ENCODE measurements at places on chromosomes 5 and 9.

DNA sequence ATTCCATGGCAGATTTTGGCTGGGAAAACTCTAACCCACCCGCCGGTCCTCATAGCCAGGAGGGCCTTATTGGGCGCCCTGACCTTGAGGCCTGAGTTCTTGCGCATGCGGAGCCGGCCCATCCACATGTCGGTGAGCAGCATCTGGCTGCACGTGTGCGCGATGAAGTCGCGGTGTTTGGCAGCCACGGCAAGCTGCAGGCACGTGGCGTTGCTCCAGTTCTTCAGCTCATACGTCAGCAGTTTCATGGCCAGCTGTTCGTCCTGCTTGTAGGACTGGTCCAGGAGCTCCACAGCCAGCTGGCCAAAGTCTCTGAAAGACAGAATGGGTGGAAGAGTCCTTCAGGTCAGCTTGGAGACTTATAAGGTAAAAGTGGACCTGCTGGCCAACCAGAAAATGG is 204.3 kb upstream of the KLF9 start:
- DNase-seq, result no peak

DNA sequence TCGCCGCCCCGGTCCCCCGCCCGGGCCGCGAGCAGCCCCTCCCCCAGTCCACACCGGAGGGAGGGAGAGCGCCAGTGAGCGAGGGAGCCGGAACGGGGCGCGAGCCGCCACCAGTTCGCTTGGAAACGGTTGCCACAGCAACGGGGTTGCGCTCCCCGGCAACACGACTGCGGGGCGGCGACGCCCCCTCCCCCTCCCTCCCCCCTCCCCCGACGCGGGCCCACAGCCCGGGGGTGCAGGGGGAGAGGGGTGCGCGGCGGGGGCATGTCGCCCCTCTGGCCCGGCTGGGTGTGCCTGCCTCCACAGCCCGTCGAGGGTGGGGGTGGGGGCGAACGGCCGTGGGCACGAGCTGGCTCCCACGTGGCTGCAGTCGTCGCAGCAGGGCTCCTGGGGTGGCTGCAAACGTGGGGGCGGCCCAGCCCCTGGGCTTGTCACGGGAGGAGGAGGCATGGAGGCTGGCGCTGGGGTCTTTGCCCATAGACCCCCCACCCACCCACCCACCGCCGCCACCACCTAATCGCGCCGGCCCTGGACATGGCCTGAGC is 524 bp downstream of the PRR7 start:
- DNase-seq, result peak; percentile 60

DNA sequence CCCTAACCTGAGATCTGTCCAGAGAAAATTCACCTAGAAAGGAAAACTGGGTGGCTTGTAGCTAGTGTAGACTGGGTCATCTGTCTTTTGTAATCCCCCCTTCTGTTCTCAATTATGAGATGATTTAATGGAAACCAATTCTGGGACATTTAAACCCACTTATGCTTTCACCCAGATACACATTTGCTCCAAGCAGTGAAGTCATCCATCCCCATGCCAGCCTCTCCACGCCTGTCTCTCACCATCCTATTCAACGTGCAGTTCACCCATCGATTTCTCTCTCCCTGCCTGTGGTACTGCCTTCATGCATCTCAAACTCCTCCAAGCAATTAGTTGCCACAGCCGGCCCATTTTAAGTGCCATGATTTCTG is 1.8 kb downstream of the PHF19 start:
- DNase-seq, result no peak

GRCh38 chr9:95363051-95363841 is 45.7 kb upstream of the FANCC start:
- DNase-seq, result no peak

- DNase-seq, result no peak
Measured at GRCh38 chr5:2263763-2264162, 381.0 kb upstream of the IRX4 start.

- DNase-seq, result no peak
Measured at GRCh38 chr5:116479776-116480675, 94.6 kb downstream of the SEMA6A start.

DNA sequence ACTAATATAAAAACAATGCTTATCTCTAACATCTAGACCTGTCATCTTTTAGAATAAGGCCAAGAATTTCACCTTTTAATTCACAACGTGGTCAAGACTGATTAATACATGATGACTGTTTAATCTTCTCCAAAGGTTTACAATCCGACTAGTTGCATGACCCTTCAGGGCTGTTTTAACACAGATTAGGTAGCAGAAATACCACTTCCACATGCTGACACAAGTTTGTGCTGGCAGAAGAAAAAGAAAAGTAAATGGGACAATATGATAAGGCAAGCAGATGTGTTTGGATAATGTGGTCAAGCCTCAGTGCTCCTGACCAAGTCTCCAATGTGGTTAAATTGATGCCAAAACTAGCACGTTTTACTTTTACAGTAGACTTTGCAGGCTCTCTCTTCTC is 31.1 kb downstream of the SEMA6A start:
- no peak for DNase-seq

DNA sequence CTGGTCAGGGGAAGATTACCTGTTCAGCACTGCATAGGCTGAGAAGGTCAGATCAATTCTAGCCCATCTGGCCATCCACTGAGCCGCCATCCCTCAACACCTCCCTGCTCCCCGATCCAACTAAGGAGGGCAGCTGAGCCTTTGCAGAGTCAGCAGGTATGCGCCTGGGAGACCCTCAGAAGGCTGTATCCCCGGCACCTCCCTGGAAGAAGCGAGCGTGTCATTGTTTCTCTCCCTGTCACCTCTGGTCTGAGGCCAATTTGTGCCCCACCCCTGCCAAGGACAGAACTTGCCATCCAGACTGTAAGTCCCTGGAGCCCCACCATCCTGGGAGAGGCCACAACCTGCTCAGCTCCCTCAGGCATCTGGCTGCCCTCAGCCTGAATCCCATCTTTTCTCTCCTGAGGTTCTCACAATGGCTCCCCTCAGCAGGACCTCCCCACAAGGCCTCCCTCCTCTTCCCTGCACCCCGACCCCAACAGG is 2.6 kb downstream of the CLTB start:
- DNase-seq, result no peak

DNA sequence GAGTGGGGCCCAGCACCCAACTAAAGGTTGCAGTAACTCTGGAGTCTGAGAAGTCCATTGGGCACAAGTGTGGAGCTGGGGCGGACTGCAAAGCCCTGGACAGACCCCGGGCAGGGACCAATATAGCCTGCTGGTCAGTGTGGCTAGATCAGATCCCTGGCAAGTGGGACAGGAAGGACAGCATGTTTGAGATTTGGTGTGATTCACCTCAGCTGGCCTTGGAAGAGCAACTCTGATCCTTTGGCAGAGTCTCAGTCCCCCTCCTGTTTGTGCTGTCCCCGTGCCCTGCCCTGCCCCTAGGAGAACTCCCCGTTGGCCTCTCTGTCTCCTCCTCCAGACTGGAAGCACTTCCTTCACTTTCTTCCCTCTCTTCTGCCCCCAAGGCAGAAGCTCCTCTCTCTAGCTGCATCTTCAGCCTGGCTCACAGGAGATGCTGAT is 255.3 kb downstream of the FSTL4 start:
- no peak for DNase-seq

GRCh38 chr5:9790276-9790675 is 160.1 kb upstream of the TAS2R1 start:
- no peak for DNase-seq

DNA sequence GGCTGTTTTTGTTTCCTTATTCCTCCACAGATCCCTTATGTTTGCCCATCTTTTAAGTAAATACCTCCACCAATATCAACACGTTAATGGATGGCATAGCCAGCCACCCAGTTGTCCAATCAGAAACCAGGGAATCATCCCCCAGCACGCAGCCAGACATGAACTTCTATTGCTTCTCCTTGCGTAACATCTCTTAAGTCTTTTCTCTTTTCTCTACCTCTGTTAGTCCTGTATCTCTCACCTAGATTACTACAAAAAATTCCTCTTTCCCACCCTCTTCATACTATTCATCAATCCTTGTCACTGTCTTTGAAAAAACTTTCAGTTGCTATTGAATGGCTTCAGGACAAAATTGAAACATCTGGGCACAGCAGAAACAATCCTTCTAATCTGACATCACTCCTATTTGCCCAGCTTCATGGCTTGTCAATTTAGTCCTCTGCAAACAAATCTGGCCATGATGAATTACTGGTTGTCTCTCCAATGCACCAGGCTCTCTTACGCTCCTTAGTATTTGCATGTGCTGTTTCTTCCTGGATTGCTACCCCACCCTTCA is 349.3 kb downstream of the RAB3C start:
- no peak for DNase-seq

GRCh38 chr9:108609227-108609896 is 246.4 kb downstream of the ACTL7B start:
- no peak for DNase-seq

DNA sequence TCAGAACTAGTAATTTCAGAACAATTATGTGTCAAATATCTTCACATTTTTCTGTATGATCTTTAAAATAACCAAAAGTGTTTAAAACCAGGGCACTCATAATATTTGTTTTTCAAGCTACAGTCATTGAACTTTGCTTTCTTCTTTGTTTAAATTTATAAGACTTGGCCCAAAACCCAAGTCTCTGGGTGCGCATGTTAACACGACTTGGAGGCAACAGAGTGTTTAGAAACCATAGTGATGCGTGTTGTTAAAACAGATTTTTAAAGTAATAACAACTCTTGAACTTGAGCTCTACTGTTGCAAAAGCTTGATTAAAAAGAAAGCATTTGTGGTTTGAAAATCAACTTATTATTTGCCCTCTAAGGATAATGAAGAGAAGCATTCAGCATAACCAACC is 26.0 kb upstream of the GRIN3A start:
- no peak for DNase-seq

- no peak for DNase-seq
Measured at GRCh38 chr5:21593261-21593660, 1259.9 kb downstream of the CDH12 start.

DNA sequence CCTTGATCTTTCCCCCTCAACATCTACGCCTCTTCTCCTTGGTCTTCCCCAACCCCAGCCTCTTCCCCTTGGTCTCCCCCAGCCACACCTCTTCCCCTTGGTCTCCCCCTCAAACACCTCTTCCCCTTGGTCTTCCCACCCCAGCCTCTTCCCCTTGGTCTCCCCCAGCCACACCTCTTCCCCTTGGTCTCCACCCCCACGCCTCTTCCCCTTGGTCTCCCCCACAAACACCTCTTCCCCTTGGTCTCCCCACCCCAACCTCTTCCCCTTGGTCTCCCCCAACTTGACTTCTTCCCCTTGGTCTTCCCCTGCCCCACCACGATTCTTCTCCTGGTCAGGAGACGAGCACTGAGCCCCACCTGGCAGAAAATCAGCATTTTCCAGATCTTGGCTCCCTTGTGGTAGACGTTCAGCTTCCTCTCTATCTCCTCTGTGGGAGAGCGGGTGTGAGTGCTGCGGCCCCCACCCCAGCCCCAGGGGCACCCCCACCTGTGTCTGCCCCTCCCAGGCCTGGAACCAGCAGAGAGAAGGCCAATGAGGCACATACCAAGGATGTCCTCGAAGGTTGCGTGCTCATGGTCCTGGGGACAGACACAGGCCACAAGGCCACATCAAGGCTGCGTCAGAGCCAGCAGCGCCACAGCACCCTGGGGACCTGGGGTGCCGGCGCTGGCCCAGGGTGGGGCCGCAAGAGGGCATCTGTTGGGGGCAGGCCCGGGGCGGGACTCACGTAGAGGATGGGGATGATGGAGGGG is 7.0 kb downstream of the NSMF start:
- DNase-seq, result no peak

- DNase-seq, result no peak
Measured at GRCh38 chr5:97167435-97167834, 15.6 kb downstream of the RIOK2 start.

- peak; percentile 67 for DNase-seq
Measured at GRCh38 chr9:34603610-34604231, 8.2 kb downstream of the RPP25L start.

GRCh38 chr9:113125386-113126035 is 25.3 kb upstream of the SLC31A2 start:
- no peak for DNase-seq

DNA sequence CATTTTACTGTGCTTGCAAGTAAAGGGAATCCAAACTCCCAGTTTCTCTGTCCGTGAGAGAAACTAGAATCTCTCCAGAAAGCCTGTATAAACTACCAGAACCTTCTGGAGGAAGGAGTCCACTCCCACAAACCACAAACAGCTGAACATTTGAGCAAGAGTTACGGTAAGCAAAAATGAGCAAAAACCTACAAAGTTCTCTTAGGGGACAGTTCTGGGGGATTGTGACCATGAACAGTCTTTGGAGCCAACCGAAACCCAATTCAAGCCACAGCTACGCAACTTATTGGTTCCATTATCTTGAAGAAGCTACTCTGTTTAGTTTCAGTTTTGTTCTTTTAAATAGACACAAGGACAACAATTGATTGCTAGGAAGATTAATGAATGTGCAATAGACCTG is 330.6 kb downstream of the ASTN2 start:
- no peak for DNase-seq

- DNase-seq, result no peak
Measured at GRCh38 chr9:114035845-114036801, 42.0 kb downstream of the AMBP start.

- no peak for DNase-seq
Measured at GRCh38 chr9:80012557-80013330, 441.0 kb downstream of the TLE4 start.

GRCh38 chr5:88664645-88665044 is 218.3 kb downstream of the MEF2C start:
- no peak for DNase-seq

DNA sequence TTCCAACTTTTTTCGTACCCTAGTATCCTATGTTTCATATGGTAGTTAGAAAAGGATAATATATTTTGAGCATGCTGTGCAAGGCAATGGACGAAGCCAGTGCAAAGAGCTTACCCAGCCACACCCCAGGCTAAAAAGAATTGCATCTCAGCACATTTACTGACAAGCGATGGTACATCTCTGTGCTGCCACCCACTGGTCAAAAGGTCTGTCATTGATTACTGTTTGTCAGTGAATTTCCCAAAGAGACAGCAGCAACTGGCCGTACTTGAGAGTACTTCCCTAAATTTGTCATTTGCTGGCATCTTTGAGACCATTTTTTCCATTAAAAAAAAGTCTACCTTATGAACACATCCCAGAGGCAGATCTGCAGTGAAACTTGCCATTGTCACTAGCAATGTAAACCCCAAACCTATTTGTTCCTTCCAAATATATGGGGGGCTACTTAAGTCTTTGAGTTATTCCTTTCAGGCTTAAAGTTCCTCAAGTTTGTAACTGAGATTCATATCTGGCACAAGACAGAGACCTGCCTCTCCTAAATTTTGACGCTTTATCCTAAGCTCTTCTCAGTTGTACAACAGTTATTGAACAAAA is 184.3 kb downstream of the CTNND2 start:
- no peak for DNase-seq

- DNase-seq, result no peak
Measured at GRCh38 chr9:72814083-72814597, 138.7 kb downstream of the ALDH1A1 start.

GRCh38 chr9:90060256-90060655 is 455.4 kb downstream of the GADD45G start:
- DNase-seq, result no peak

GRCh38 chr9:135369412-135369990 is 110.1 kb upstream of the PPP1R26 start:
- DNase-seq, result no peak

DNA sequence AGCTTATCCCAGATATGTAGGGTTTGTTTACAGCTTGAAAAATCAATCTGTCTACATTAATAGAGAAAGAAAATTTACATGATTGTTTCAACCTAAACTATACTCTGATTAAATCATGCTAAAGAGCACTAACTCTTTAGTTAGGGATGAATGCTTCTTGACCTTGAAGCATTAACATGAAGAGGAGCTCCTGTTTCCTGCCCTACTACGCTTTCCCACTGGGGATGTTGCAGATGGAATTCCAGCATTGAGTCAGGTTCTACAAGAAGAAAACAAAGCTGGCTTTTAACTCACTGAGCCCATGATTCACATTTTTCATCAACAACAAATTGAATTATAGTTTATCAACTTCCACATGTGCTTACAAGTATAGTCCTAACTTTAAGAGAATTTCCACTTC is 471.3 kb downstream of the TMEM232 start:
- DNase-seq, result no peak

Data from activated T-helper 9 cell treated with anti-CD3 and anti-CD28 coated beads, Interleukin-2, amount 50 U/mL, for 16 hours (primary cell).